ENCODE measurements at places on chromosomes 4 and X.

GRCh38 chr4:99649208-99649607, 8.4 kb downstream of the C4orf54 start:
- DNase-seq, result no peak

- no peak for DNase-seq
Observed at GRCh38 chr4:5709207-5709575, 832 bp upstream of the EVC2 start.

GRCh38 chrX:41338436-41338835, 4.5 kb downstream of the DDX3X start:
- no peak for DNase-seq

DNA sequence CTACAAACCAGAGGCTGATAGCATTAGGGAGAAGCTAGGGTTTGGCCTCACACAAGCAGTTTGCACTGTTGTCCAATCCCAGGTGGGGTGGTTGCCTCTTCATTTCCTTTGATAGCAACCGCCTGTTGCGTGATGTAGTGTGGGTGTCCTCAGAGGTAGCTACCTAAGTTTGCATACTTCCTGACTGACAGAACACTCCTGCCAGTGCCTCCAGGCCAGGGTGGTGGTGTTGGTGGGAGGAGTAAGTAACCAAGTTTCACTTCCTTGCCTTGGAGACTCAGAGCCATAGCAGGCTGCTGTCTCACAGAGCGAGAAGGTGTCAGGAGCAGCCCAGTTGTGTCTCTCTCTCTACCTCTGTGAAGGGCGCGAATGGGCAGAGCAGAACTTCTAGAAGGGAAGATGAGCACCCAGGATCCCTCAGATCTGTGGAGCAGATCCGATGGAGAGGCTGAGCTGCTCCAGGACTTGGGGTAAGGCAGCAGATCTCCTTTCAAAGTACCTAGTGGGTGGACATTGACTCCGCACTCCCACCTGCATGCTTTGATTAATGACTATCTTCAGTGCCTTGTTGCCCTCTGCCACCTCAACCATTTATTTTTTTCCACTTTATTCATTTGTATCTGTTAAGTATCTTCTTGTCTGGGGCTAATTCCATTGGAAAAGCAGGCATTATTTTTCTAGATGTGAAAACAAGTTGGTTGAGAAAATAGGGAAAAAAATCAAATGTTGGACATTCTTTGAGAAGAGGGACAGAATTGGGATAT, at the start of gene DAPP1:
Gene DAPP1, plus strand, starts transcription at position 283 of the 764 bp plus-strand sequence. Its CDS starts 87 bp downstream, at position 370.
- peak; percentile 93 for DNase-seq

GRCh38 chr4:117949621-117950020, 84.7 kb upstream of the NDST3 start:
- no peak for DNase-seq

- peak; percentile 62 for DNase-seq
Observed at GRCh38 chr4:171532968-171533367, 280.2 kb upstream of the GALNTL6 start.

- DNase-seq, result peak; percentile 66
Observed at GRCh38 chr4:48780865-48781214, 761 bp upstream of the FRYL start.

DNA sequence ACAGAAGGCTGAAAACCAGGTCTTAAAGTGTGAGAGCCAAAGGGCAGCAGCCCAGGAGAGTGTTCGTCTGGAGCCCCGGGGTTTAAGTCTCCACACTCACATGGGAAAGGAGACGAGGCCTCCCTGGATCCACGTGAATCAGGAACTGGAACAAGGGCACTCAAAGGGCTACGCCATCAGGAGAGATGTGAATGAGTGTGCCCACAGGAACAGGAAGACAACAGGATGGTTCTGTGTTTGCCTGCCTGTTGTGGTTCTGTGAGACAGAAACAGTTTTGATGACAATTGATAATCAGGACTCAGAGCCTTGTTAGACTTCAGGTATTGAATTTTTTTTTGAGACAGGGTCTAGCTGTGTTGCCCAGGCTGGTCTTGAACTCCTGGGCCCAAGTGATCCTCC, 4.9 kb upstream of the CTBP1 start:
- no peak for DNase-seq

GRCh38 chr4:47210828-47211227, 179.5 kb downstream of the GABRB1 start:
- DNase-seq, result no peak

DNA sequence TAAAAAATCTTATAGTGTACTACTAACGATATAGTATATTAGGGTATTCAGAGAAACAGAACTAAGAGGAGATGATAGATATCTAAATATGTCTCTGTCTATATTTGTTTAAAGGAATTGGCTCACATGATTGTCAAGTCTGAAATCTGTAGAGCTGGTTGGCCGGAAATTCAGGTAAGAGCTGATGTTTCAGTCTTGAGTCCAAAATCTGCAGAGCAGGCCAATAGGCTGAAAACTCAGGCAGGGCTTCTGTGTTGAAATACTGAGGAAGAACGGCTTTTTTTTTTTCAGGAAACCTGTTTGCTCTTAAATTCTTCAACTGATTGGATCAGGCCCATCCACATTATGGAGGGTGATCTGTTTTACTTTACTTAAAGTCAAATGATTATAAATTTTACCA, 31.7 kb downstream of the PGRMC2 start:
- no peak for DNase-seq

GRCh38 chrX:41688835-41689234, at the start of gene GPR34:
Gene GPR34 (plus strand): TSS chrX:41688973. CDS start chrX:41695634, 6,661 bp downstream.
- DNase-seq, result no peak

- no peak for DNase-seq
Observed at GRCh38 chr4:86333236-86333635, 26.6 kb downstream of the MAPK10 start.

DNA sequence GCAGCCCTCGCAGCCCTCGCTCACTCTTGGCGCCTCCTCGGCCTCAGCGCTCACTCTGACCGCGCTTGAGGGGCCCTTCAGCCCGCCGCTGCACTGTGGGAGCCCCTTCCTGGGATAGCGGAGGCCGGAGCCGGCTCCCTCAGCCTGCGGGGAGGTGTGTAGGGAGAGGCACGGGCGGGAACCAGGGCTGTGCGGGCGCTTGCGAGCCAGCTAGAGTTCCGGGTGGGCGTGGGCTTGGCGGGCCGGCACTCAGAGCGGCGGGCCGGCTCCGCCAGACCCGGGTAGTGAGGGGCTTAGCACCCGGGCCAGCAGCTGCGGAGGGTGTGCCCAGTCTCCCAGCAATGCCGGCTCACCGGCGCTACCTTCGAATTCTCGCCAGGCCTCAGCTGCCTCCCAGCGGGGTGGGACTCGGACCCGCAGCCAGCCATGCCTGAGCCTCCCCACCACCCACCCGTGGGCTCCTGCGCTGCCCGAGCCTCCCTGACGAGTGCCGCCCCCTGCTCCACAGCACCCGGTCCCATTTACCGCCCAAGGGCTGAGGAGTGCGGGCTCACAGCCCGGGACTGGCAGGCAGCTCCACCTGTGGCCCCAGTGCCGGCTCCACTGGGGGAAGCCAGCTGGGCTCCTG, 1.4 kb upstream of the AADAT start:
- DNase-seq, result no peak

DNA sequence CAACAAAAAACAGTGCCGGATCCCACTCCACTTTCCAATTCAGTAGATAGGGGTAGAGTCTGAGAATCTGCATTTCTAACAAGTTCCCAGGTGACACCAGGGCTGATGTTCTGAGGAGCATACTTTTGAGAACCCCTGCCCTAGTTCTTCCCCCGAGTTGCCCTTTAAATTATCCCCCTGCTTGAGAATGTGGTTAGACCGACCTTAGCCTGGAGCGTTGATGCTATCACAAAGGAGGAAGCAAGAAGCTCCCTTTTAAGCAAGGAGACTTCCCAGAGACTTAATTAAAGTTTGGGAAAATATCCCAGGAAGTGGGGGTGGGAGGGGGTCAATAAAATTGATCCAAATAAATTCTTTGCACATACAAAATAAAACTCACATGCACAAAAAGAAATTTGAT, 485.9 kb downstream of the SMARCA1 start:
- DNase-seq, result no peak

GRCh38 chrX:41481264-41482109, 34.3 kb downstream of the NYX start:
- DNase-seq, result no peak

DNA sequence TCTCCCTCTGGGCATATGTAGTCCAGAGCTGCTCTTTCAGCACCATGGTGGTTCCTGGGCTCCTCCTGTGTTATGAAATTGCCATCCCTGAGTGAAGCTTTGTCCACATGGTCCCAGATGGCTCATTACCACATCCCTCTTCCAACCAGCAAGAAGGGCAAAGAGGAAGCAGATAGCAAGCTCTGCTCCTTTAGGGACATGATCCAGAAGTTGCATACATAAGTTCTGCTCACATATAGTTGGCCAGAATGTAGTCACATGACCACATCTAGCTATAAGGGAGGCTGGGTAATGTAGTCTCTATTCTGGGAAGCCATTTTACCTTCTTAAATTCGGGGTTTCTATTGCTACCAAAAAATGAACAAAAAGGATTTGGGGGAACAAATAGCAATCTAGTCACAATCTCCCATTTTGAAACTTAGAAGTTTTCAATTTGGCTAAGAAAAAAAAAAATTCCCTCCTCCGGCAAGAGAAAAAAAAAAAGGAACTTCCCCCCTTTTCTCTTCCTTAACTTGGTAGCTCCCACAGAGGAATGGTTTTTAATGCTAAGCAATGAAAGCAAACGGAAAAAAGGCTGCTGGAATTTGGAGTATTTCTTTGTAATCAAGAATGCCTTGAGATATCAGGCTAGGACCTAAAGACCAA, 88.2 kb upstream of the USP9X start:
- no peak for DNase-seq

DNA sequence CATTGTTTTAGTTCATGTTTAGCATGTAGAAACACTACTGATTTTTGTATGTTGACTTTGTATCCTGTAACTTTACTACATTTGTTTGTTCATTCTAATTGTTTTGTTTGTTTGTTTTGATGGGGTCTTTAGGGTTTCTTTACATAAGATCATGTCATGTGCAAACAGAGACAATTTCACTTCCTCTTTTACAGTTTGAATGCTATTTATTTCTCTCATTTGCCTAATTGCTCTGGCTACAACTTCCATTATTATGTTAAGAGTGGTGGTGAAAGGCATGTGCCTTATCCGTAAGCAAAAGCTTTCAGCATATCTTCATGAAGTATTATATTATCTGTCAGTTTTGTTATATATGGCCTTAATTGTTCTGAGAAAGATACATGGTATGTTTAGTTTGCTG, 571.1 kb downstream of the PCDH7 start:
- DNase-seq, result peak; percentile 16

DNA sequence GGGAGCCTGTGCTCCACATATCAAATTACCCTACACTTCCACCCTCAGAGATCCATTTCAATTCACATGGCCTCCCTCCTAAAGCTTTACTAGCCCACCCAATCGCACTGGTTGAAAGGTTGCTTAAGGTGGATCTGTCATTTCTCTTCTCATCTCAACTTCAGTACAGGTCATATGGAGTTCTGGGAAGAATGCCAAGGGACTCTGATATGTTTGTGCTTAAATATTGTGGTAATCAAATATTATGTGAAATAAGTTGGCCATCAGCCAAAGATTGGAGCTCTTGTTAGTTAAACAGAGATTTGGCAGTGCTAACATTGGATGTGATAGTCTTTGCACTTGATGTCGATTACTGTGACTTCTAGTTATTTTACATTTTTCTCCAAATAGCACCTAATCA, 20.5 kb downstream of the SEPTIN6 start:
- no peak for DNase-seq

- DNase-seq, result no peak
Observed at GRCh38 chr4:84849051-84849640, 117.3 kb downstream of the WDFY3 start.

- no peak for DNase-seq
Observed at GRCh38 chrX:136417806-136418205, 69.9 kb upstream of the BRS3 start.

GRCh38 chr4:3354455-3354811, 61.6 kb downstream of the RGS12 start:
- DNase-seq, result no peak

DNA sequence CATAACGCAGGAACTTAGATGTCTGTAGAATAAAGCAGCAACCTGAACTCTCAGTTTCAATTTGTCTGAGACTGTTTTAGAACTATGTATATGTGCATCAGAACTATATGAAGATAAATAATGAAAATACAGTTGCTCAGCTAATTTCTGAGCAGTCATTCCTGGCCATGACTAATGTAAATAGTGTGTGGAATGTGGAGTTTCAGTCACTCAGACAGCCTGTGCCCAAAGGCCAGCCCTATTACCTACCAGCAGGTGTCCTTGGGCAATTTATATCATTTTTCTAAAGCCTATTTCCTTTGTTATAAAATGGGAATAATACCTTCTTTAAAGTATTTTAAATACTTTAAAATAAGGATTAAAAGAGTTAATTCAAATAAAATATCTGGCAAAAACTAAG, 56.0 kb upstream of the RELL1 start:
- no peak for DNase-seq

DNA sequence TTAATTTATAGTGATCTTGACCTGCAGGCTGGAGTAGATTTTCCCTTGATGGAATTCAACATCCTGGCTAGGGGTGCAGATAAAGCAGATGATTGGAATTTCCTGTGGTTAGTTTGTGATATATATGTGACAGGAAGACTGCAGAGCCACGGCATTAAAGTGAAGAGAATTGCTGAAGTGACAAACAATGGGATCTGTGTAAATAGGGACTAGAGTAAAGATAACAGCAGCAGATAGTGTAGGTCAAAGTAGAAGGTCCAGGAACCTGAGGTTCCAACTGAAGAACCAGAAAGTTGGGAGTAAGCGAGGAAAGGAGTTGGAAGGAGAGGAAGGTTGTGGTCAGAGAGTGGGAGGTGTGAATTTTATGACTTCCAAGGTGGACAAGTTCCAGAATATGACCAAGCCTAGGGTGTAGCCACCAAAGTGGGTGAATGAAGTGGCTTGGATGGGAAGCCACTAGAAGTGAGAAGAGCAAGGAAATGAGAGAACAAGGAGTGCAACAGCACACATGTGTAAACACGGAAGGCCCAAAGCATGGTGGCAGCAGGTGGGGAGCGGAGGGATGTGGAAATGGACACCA, 325.0 kb downstream of the RAB28 start:
- DNase-seq, result no peak

DNA sequence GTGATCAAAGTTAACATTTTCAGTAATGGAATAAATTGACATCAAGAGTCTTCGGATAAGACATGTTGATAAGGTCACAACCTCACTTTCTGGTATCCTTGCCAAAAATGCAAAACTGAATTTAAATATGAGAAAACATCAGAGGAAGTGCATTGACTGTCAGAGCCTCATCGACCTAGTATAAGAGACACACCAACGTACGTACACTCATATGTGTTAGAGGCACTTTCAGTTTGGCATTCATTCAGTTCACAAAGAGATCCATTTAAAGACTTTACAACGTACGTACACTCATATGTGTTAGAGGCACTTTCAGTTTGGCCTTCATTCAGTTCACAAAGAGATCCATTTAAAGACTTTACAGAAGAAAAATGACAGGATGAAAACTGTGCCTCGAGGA, 280.3 kb downstream of the INPP4B start:
- no peak for DNase-seq

- peak; percentile 2 for DNase-seq
Observed at GRCh38 chrX:47749185-47749967, 87.3 kb upstream of the ZNF81 start.
